Subcutaneous preadipocyte (primary cell): ENCODE measurements at places on chromosomes 7 and 10. TPM values are rescaled to one million over a fixed set of nuclear protein-coding genes. Genes with fewer than 3 reads are reported as not detected.

Gene UTF1
- total RNA-seq: not detected in 2 replicates

Gene PRTFDC1
- 7.0 and 8.8 TPM in 2 replicates for total RNA-seq

Gene IQUB
- total RNA-seq: 0.20 and 0.37 TPM in 2 replicates

Gene AKR1D1
- not detected in 2 replicates for total RNA-seq

Gene INHBA
- total RNA-seq: 1.5 and 2.5 TPM in 2 replicates

Gene LIPF
- total RNA-seq: not detected in 2 replicates

Gene SOSTDC1
- not detected in 2 replicates for total RNA-seq

Gene MSMB
- not detected in 2 replicates for total RNA-seq

Gene EPHA1
- not detected in 2 replicates for total RNA-seq

Gene A1CF
- not detected in 2 replicates for total RNA-seq

Gene ARMC10
- total RNA-seq: 29.9 and 30.5 TPM in 2 replicates

Gene TAS2R41
- total RNA-seq: not detected in 2 replicates

Gene DNAJC1
- total RNA-seq: 27.6 and 41.6 TPM in 2 replicates

Gene OR2F1
- not detected in 2 replicates for total RNA-seq

Gene ZPBP
- total RNA-seq: not detected in 2 replicates

Gene ELMO1
- 1.4 and 1.8 TPM in 2 replicates for total RNA-seq

Gene PCGF6
- 10.7 and 14.9 TPM in 2 replicates for total RNA-seq

Gene PDZD7
- 0.37 and 0.98 TPM in 2 replicates for total RNA-seq
